ENCODE measurements at places on chromosomes 16 and 17.

- DNase-seq, result no peak
Observed at GRCh38 chr16:8528471-8528870, 61.8 kb downstream of the TMEM114 start.

DNA sequence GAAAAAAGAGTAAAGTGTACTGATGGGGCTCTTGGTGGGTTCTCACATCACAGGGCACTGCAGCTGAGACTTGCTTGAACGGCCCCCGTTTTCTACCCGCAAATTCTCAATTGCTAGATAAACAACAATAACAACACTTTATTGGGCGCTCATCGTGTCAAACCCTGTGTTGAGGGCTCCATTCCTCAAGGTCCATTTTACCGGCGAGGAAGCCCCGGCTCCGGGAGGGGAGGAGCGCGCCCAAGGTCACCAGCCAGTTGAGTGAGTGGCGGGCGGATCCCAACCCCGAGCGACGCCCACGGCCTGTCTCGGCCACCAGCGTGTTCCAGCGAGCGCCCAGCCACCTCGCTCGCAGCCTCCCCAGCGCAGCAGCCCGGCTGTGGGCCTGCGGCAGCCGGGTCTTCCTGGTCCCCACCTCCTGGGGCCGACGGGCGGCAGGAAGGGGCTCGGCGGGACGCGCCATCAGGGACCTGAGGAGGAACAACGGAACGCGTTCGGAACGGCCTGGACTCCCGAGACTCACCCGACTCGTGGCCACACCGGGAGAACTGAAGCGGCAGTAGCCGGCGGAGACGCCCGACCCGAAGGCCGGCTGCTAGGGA lies 373 bp downstream of the CMC2 start:
- no peak for DNase-seq

DNA sequence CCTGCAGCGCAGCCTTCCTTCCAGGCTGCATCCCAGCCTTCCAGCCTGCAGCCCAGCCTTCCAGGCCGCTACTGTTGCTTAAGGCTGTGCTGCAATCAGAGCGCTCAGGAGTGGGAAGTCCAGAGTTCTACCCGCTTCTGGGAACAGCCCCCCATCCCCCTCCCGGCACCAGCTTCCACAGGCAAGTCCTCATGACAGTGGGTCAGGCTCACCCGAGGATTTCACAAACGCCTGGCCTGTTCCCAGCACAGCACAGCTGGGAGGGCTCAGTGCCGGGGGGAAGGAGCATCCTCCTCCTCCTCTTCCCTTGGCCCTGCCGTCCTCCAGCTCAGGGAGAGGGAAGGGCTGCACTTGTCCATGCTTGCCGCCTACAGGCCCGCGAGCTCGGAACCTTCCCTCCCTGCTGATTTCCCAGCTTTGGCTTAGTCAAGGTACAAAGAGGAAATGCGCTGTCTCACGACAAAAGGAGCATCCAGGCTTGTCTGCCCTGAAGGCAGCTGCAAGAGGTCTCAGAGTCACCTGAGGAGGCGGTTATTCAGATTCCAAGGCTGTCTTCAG lies 8.3 kb downstream of the SOCS3 start:
- DNase-seq, result no peak

GRCh38 chr17:68871447-68871846 lies 83.7 kb downstream of the ABCA8 start:
- no peak for DNase-seq

DNA sequence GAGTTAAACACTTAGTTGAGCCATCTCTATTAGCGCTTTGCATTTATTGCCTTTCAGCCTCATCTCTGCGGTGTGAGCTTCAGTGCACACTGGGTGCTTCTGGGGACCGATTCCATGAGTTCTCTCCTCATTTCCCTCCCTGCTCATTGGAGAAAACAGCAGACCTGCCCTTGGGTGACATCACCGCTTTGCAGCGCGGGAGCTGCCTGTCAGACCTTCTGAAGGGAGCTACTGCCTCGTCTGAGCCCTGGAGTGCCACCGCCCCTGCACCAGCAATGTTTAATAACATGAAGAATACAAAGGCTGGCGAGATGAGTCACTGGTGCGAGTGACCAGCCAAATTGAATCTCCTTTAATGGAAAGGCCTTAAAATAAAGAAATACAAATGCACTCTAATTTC lies 30.2 kb upstream of the CPPED1 start:
- no peak for DNase-seq

DNA sequence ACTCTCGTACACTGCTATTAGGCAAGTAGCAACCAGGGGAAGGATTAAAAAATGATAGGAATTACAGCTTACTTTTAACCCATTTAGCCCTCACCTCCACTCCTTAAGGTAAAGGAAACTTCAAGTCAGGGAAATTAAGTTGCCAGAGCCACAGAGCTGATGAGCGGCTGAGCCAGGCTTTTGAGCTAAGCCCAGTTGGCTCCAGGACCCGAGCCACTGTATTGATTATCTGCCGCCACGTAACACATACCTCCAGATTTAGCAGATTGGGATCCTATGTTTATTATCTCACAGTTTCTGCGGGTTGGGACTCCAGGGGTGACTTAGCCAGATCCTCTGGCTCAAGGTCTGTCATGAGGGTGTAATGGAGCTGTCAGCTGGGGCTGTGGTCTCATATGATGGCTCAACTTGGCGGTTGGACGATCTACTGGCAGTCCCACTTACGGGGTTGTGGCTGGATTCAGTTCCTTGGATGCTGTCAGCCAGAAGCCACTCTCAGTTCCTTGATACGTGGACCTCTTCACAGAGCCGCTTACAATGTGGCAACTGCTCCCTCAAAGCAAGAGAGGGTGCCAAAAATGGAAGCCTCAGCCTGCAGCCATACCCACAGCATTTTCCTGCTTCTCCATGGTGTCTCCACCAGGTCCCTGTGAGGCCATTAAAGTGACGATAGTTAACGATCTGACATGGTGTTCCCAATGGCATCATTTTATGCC lies 57.3 kb downstream of the TMEM186 start:
- no peak for DNase-seq

GRCh38 chr17:18040261-18040858 lies 1.2 kb downstream of the GID4 start:
- no peak for DNase-seq

- DNase-seq, result no peak
Observed at GRCh38 chr17:45834471-45835396, 9.9 kb upstream of the SPPL2C start.

DNA sequence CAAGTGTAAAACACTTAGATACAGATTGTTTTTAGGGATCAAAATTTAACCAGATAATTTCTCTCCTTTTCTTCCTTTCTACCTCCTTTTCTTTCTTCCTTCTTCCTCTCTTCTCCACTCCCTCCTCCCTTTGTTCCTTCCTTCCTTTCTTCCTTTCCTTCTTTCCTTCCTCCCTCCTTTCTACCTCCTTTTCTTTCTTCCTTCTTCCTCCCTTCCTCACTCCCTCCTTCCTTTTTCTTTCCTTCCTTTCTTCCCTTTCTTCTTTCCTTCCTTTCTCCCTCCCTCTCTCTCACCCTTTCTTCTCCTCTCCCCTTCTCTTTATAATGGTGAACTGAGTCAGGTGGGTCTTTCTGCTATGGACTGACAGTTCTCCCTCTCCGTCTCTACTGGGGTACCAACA lies 397.5 kb upstream of the CDH11 start:
- no peak for DNase-seq

DNA sequence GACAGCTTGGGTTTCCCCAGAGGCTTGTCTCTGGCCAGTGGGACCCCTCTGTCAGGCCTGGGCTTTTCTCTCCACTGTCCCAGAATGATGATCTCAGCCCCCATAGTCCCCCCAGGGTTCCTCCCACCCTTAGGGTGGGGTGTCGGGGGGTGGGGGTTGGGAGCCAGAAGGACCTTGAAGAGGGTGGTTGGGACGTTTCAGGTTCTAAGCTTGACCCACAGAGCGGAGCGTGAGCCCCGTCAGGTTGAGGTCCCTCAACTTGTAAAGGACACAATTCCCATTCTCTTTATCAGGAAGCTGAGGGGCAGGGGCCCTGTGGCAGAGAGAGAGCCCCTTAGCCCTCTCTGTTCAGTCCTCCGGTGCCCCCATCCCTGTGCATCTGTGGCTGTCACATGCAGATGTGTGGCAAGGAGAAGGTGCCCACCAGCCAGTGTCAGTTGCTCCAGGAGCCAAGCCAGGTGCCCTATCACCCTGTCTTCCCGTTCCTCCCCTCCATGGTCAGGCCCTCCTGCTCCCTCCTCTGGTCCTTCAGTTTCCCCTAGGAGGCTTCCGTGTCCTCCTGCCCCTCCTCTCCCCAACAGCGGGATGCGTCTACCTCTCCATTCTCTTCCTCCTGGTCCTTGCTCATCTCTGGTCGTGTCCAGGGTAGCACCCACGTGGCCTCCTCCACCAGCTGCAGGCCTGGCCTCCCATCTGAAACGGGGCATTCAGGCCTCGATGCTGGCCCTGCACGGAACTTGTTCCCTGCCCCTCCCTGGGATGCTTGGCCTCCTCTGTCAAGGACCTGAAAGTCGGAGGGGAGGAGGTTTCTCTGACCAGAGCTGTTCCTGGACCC lies 1.5 kb upstream of the NTN3 start:
- DNase-seq, result no peak

- peak; percentile 21 for DNase-seq
Observed at GRCh38 chr17:73901661-73902415, 257.6 kb upstream of the SDK2 start.

DNA sequence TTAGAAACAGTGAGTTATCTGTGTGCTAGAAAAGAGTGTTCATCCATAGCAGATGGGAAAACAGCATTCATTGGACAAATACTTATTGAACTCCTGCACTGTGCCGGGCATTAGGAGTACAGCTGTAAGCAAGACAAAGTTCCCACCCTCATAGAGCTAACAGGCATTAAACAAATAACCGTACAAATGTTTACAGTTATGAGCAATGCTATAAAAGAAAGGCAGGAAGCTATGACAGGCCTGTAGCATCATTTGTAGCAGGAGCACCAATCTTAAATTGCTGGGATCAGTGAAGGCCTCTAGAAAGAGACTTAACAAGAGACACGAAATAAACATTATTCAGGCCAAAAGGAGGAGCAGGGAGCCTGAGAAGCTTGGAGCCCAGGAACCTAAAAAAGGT lies 15.6 kb downstream of the SDR42E1 start:
- no peak for DNase-seq

DNA sequence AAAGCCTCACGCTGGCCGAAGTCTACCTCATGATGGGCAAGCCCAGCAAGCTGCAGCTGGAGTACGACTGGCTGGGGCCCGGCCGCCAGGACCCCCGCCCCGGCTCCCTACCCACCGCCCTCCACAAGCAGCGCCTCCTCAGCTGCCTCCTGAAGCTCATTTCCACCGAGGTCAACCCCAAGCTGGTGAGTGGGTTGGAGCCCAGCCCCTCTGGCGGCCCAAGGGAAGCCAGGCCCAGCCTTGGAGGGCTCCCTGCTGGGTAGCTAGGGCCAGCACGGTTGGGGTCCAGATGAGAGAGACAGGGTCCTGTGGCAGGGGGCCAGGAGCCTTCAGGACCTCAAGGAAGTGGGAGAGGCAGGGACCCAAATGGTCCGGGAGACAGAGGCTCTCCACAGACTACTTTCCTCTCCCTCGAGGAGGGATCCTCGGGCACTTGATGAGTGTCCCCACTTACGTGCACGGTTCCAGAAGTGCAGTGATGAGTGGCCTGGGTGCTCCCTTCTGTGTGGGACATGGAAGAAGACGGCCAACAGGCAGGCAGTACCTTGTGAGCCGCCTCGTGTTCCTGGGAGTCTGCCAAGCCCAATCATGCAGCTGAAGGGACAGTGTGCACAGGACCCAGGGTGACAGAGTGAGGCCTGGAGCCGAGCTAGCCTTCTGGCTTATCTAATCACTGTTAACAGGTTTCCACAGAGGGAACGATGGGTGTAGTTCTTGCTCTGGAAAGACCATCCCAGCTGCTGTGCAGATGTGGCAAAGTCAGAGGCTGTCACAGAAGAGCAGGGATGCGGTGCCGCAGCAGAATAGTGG lies 21.1 kb upstream of the JPT2 start:
- no peak for DNase-seq

- DNase-seq, result no peak
Observed at GRCh38 chr17:17765359-17766076, 71.3 kb downstream of the SREBF1 start.

GRCh38 chr17:78611607-78612006 lies 34.4 kb upstream of the DNAH17 start:
- DNase-seq, result no peak

DNA sequence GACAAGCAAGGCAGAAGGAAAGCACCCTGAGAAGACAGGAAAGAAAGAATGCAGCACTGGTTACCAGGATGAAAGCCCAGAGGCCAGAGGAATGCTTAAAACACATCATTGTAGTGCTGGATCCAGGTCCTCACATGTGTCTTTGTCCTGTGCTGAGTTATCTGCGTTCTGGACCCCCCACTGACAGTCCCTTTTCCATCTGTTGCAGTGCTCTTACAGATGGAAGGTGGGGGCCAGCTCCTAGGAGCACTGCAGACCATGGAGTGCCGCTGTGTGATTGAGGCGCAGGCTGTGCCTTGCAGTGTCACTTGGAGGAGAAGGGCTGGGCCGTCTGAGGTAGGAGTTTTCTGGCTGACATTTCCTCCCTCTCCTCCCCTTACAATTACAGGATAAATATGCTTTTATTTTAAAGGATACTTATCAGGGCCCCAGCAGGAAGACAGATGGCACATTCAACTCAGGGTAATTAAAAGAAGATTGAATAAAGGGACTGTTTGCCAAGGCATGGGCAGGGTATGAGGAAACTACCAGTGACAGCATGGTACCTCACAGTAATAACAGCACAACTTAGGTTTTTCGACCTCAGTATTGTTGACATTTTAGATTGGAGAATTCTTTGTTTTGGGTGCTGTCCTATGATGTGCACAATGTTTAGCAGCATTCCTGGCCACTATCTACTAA lies 3.0 kb downstream of the EME1 start:
- no peak for DNase-seq

Data from naive thymus-derived CD4-positive, alpha-beta T cell (primary cell).